ENCODE measurements at places on chromosomes 7 and 10. TPM values are rescaled to one million over a fixed set of nuclear protein-coding genes. Genes with fewer than 3 reads are reported as not detected.

The FAM25A gene
- total RNA-seq, result not detected

The ARHGEF5 gene
- total RNA-seq, result 9.3 TPM

The CH25H gene
- total RNA-seq, result 0.22 TPM

The GIMAP8 gene
- total RNA-seq, result not detected

The CCAR1 gene
- 62.4 TPM for total RNA-seq

The GIMAP2 gene
- total RNA-seq, result not detected

DNA sequence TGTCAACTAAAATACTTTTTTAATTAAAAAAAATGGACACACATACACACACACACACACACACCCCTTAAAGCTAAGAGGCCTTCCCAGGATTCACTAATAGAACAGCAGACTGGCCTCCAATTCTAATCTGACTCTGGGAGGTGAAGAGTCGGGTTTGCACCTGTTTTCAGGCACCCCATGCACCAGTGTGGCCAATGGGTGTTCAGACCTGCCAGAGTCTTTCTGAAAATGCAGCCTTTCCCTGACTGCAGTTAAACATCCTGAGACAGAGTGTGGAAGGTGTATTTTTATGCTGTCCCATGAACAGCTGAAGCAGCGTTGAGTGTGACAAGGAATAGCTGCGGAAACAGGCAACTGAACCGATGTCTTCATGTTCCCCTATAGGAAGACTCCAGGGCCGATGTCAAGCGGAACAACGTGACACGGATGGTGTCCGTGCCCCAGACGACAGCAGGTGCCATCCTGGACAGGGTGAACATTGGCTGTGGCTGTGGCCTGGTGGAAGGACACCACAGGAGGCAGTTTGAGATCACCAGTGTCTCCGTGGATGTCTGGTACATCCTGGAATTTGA is 74.6 kb upstream of the LYZL2 start:
- H3K27me3 ChIP-seq, result no peaks in the 10 kb centered on the region
- peaks cover 11% of the 10 kb centered on the region for H3K4me1 ChIP-seq
- H3K27ac ChIP-seq, result no peak overlapping the region
- H3K36me3 ChIP-seq, result no peaks in the 10 kb centered on the region
- DNase-seq, result no peak

GRCh38 chr10:49577182-49577925 is 32.8 kb upstream of the SLC18A3 start:
- no peak overlapping the region for H3K4me3 ChIP-seq
- no peaks in the 10 kb centered on the region for H3K36me3 ChIP-seq
- no peak for DNase-seq
- H3K27ac ChIP-seq, result no peak overlapping the region

- DNase-seq, result peak; percentile 3
- no peaks in the 10 kb centered on the region for H3K4me1 ChIP-seq
- H3K4me3 ChIP-seq, result no peak overlapping the region
- no peak overlapping the region for H3K27ac ChIP-seq
- H3K36me3 ChIP-seq, result no peaks in the 10 kb centered on the region
Observed at GRCh38 chr7:12322903-12323300, 80.8 kb downstream of the VWDE start.

DNA sequence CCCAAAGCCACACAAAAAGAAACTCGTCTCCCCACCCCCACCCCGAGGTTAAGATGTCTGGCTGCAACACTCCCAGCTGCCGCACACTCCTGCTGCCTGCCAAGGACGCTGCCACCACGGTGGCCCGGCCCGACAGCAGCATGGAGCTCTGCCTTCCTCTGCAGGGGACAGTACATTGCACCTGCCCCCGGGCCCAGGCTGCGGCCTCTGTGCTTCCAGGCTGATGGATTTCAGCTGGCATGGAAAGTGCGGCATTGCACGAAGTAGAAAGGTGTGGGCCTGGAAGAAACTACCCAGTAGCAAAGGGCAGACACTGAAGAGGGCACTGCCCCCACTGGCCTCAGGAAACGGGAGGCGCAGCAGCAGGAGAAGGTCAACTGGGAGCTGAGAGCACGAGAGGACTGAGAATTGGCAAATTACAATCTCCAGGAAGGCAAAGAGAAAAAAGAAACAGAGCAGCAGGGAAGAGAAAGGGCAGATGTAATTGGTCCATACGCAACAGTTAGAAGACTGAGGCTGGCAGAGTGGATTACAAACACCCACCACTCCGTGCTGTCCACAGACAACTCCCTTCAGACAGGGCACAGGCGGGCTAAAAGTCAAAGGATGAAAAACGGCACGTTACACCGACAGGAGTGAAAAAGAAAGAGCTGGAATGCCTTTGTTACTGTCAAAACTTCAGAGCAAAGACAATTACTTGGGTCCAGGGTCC is 117.1 kb upstream of the DIP2C start:
- H3K36me3 ChIP-seq, result peaks cover 18% of the 10 kb centered on the region
- H3K4me1 ChIP-seq, result no peaks in the 10 kb centered on the region
- no peaks in the 10 kb centered on the region for H3K27me3 ChIP-seq
- no peak for DNase-seq
- H3K27ac ChIP-seq, result no peak overlapping the region
- no peak overlapping the region for H3K4me3 ChIP-seq

DNA sequence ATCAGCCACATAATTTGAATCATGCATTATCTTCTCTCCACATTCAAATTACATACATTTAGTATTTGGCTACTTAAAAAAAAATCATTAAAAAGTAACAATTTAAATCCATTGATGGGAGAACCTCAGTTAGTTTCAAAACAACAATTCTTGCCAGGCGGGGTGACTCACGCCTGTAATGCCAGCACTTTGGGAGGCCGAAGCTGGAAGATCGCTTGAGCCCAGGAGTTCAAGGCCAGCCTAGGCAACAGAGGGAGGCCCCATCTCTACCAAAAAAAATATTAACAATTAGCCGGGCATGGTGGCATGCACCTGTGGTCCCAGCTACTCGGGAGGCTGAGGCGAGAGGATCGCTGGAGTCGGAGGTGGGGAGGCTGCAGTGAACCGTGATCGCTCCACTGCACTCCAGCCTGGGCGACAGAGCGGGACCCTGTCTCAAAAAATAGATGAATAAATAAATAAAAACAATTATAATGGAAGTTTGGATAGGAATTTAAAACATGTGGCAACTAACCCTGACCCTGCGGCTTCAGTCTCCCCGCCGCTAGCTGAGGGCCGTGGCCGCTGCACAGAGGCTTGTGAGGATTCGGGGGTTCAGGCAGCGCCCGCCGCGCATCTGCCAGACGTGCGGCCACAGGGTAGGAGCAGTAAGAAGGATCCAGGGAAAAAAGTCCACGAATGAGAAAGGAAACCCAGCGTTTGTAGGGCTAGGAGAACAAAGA is 1.1 kb upstream of the CSGALNACT2 start:
- no peaks in the 10 kb centered on the region for H3K36me3 ChIP-seq
- H3K4me3 ChIP-seq, result peak overlapping the region; percentile 99
- peaks cover 5% of the 10 kb centered on the region for H3K4me1 ChIP-seq

DNA sequence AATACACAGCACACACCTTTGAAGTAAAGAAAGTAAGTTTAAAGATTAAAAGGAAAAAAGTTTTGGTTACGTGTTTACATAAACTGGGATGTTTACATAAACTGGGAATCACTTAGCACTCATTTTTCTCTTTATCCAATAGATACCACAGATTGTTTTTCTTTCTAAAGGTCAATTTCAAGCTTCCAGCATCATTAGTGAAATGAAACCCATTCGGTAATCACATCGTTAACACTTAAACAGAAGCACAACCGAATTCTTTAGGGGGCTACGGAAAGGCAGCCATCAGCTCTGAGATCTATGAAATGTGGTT is 1.1 kb downstream of the ODAD2 start:
- DNase-seq, result no peak
- peak overlapping the region; percentile 48 for H3K27ac ChIP-seq
- peak overlapping the region; percentile 81 for H3K4me3 ChIP-seq
- H3K36me3 ChIP-seq, result no peaks in the 10 kb centered on the region
- no peaks in the 10 kb centered on the region for H3K27me3 ChIP-seq

DNA sequence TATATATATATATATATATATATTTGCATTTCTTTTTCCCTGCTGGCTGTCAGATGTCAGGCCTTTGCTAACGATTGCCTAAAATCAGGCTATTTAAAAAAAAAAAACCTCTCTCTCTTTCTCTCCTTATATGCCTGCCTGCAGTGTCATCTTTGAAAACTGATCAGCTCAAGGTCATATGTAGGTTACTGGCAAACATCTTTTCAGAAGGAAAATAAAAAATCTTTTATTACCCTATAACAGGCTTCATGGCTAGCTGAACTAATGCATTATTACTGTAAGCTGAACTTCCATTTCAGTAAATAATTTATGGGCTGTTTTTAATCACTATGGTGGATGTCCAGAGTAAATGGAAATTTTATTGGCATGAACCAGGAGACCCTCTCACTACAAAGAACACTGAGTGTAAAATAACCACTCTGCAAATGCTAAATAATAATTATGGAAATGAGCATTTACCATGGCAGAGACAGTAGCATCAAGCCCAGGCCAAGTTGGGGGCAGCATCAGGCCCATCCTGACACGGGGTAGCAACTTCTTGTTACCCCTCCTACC is 29.3 kb downstream of the HSPA12A start:
- no peaks in the 10 kb centered on the region for H3K36me3 ChIP-seq
- no peaks in the 10 kb centered on the region for H3K27me3 ChIP-seq
- no peak for DNase-seq
- no peak overlapping the region for H3K4me3 ChIP-seq

GRCh38 chr7:114972567-114972966 is 50.7 kb downstream of the MDFIC start:
- no peak overlapping the region for H3K4me3 ChIP-seq
- H3K27ac ChIP-seq, result no peak overlapping the region
- no peaks in the 10 kb centered on the region for H3K36me3 ChIP-seq
- no peak for DNase-seq
- no peaks in the 10 kb centered on the region for H3K27me3 ChIP-seq

DNA sequence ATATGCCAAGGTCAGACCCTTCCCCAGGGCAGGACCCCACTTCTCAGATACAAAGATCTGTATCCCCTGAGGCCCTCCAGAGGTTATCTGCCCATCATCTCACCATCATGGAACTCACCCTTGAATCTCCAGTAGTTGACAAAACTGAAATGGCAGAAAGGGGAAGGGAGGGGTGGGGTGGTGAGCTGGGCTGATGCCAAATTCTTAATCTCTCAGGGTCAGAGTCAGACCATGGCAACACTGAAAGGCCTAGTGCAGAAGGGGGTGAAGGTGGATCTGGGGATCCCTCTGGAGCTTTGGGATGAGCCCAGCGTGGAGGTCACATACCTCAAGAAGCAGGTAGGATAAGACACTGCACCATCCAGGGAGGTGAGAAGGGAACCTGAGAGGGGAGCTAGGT is 3.1 kb downstream of the CNPY4 start:
- no peak overlapping the region for H3K27ac ChIP-seq
- no peak overlapping the region for H3K4me3 ChIP-seq
- H3K36me3 ChIP-seq, result peaks cover 2% of the 10 kb centered on the region
- peaks cover 21% of the 10 kb centered on the region for H3K4me1 ChIP-seq
- no peaks in the 10 kb centered on the region for H3K27me3 ChIP-seq

DNA sequence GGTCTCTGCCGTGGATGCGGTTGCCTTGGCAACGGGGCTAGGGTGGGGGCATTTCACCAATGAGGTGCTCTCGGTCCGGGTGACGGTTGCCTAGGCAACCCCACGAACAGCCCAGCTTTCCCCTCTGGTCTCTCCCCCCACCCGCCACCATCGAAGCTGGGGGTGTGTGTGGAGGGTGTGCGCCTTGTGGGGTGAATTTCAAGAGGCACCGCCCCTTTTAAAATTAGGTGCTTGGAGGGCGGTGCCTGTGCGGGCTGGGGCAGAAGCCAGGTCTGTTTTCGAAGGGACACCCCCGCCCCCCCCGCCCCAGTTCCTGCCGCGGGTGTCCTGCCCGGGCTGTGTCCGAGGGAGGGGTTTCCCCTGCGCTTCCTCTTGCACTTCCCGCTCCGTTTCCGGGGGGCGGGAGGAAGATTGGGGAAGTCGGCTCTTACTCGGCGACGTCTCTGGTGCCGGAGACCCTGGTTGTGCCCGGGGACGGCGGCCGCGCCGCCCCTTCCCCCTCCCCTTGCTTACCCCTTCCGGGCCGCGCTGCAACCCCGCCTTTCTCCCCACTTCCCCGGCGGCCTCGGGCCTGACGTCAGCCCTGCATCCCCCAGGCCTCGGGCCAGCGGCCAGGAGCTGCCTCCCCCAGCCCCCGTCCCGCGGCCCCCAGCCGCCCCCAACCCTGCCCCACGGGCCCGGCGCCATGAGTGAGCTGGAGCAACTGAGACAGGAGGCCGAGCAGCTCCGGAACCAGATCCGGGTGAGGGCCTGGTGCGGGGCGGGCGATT is 2.2 kb downstream of the GNB2 start:
- peaks cover 5% of the 10 kb centered on the region for H3K4me1 ChIP-seq
- H3K4me3 ChIP-seq, result peak overlapping the region; percentile 83
- H3K27me3 ChIP-seq, result no peaks in the 10 kb centered on the region
- H3K36me3 ChIP-seq, result no peaks in the 10 kb centered on the region
- DNase-seq, result peak; percentile 51
- H3K27ac ChIP-seq, result peak overlapping the region; percentile 50

DNA sequence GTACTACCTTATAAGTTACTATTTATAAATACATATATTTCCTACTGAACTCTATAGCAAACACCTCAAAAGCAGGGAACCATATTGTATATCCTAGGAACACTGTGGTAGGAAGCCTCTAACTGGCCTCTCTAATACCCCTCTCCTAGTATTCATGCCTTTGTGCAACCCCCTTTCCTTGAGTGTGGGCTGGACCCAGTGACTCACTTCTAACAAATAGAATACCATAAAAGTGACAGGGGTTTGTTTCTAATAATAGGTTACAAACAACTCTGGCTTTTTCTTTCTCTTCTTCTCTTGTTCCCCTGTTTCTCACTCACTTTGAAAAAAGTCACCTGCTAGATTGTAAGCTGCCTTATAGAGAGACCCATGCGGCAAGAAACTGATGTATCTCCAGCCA is 51.6 kb upstream of the MACC1 start:
- peak; percentile 63 for DNase-seq
- no peak overlapping the region for H3K4me3 ChIP-seq
- peaks cover 7% of the 10 kb centered on the region for H3K4me1 ChIP-seq
- no peaks in the 10 kb centered on the region for H3K36me3 ChIP-seq

DNA sequence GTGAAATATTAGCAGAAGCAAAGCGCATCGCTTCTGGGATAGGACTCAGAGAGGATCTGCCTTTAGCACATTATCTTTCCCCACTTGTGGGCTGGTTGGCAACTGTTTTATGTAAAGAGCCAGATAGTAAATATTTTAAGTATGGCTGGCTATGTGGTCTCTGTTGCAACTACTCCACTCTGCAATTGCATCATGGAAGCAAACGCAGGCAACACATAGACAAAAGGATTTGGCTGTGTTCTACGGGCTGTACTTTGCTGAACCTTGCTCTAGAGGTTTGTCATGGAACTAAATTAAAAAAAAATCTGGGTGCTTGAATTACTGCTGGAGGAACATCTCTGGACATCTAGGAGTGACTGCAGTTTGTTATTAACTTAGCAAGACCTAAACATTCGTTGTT is 307.8 kb upstream of the TPK1 start:
- DNase-seq, result no peak
- no peaks in the 10 kb centered on the region for H3K4me1 ChIP-seq
- no peaks in the 10 kb centered on the region for H3K36me3 ChIP-seq
- H3K27me3 ChIP-seq, result no peaks in the 10 kb centered on the region

- no peak overlapping the region for H3K27ac ChIP-seq
- H3K27me3 ChIP-seq, result no peaks in the 10 kb centered on the region
- H3K36me3 ChIP-seq, result no peaks in the 10 kb centered on the region
- no peak for DNase-seq
- H3K4me3 ChIP-seq, result no peak overlapping the region
- H3K4me1 ChIP-seq, result no peaks in the 10 kb centered on the region
Observed at GRCh38 chr7:134395604-134396003, 63.3 kb downstream of the AKR1B1 start.

Data from astrocyte (in vitro differentiated cells and primary cell).